ENCODE measurements at places on chromosomes 16 and 17. TPM values are rescaled to one million over a fixed set of nuclear protein-coding genes. Genes with fewer than 3 reads are reported as not detected.

GRCh38 chr16:5580296-5580695 is 482.7 kb upstream of the EEF2KMT start:
- H3K27ac ChIP-seq, result no peak overlapping the region
- H3K4me3 ChIP-seq, result no peak overlapping the region
- H3K4me1 ChIP-seq, result no peaks in the 10 kb centered on the region
- H3K27me3 ChIP-seq, result no peaks in the 10 kb centered on the region

DNA sequence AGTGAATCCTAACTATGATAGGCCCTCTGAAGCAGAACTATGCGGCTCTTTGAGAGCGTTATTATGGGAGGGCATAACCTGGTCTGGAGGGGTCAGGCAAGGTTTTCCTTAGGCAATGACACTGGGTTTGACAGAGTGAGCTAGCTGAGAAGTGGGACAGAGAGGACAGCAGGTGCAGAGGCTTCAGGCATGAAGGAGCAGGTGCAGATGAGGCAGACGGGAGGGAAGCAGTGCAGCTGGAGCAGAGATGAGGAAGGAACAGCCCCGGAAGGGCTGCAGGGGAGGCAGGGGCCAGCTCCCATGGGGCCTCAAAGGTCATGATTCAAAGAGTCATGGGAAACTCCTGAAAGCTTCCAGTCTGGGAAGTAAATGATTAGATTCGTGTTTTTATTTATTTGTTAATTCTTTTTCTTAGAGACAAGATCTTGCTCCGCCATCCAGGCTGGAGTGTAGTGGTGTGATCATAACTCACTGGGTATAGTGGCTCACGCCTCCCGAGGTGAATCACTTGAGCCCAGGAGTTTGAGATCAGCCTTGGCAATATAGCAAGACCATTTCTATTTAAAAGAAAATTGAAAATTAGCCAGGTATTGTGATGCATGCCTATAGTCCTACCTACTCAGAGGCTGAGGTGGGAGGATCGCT is 5.4 kb downstream of the MARCHF10 start:
- no peak overlapping the region for H3K4me3 ChIP-seq
- no peak for DNase-seq
- no peaks in the 10 kb centered on the region for H3K4me1 ChIP-seq
- H3K27me3 ChIP-seq, result no peaks in the 10 kb centered on the region

GRCh38 chr16:72895951-72896350 is 152.0 kb downstream of the ZFHX3 start:
- peaks cover 27% of the 10 kb centered on the region for H3K4me1 ChIP-seq
- H3K36me3 ChIP-seq, result no peaks in the 10 kb centered on the region
- no peaks in the 10 kb centered on the region for H3K27me3 ChIP-seq
- no peak overlapping the region for H3K4me3 ChIP-seq

- H3K27me3 ChIP-seq, result no peaks in the 10 kb centered on the region
- DNase-seq, result no peak
- H3K36me3 ChIP-seq, result peaks cover 11% of the 10 kb centered on the region
- H3K27ac ChIP-seq, result no peak overlapping the region
Measured at GRCh38 chr16:67115639-67116038, 5.9 kb downstream of the PHAF1 start.

- DNase-seq, result no peak
- H3K4me1 ChIP-seq, result no peaks in the 10 kb centered on the region
- H3K27me3 ChIP-seq, result no peaks in the 10 kb centered on the region
- H3K36me3 ChIP-seq, result no peaks in the 10 kb centered on the region
Measured at GRCh38 chr17:73506470-73507435, 137.5 kb downstream of the SDK2 start.

DNA sequence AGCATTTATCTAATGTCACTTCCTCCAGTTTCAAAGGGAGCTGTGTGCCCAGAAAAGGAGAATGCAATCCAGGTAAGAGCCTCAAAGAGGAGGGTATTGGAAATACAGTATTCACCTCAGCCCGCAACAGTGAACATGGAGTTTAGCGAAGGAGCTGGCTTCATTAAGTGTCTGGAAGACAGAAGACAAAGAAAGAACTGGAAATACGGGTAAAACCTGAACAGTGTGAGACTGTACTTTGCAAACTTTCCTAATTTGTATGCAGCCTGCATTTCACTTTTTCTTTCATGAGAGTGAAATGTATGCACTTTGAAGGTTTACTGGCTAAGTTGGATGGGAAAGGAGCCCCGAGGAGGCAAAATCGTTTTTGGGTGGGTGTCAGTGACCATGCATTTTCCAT is 478.4 kb downstream of the HS3ST3B1 start:
- no peaks in the 10 kb centered on the region for H3K4me1 ChIP-seq
- DNase-seq, result no peak
- no peak overlapping the region for H3K4me3 ChIP-seq
- peaks cover 16% of the 10 kb centered on the region for H3K27me3 ChIP-seq
- no peak overlapping the region for H3K27ac ChIP-seq
- no peaks in the 10 kb centered on the region for H3K36me3 ChIP-seq

DNA sequence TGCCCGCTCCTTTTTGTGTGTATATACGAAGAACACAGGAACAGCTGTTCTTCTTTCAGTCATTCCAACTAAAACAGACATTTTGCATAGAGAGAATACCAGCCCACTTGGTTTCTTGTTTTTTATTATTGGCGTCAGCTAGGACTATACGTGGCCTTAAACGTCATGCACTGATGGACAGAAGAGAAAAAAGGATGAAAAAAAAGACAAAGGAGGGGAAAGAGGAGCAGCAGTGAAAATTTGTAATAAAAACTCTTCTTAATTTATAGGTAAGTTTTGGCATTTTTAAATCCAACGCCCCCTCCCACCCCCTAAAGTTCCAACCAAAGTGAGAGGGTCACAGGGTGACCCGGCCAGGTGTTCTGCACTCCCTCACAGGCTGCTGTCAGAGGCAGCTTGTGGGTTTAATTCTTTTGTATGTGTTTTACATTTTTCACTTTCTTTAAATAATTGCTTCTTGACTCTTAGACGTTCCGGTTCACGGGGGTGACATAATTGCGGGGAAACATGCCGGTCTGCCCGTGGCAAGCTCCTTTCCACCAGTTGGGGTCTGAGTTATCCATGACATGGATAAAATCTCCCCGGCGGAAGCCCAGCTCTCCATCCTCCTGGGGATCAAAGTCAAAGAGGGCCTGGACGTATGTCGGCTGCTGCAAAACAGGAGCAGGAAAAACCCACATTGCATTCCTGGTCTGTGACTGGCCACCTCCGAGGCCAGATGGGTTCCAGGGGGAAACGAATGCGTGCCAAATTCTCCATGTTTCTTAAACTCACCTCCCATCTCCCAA is 30.9 kb upstream of the SLC25A19 start:
- no peak for DNase-seq
- H3K27me3 ChIP-seq, result no peaks in the 10 kb centered on the region
- H3K4me3 ChIP-seq, result no peak overlapping the region
- H3K36me3 ChIP-seq, result peaks cover 51% of the 10 kb centered on the region
- no peak overlapping the region for H3K27ac ChIP-seq
- H3K4me1 ChIP-seq, result peaks cover 16% of the 10 kb centered on the region

DNA sequence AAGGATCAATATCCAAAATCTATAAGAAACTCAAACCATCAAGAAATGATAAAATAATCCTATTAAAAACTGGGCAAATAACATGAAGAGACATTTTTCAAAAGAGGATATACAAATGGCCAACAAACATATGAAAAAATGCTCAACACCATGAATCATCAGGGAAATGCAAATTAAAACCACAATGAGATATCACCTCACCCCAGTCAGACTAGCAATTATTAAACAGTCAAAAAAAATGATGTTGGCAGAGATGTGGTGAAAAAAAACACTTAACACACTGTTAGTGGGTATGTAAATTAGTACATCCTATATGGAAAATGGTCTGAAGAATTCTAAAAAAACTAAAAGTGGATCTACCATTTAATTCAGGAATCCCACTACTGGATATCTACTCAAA is 379.0 kb upstream of the SOX9 start:
- H3K27me3 ChIP-seq, result no peaks in the 10 kb centered on the region
- no peaks in the 10 kb centered on the region for H3K4me1 ChIP-seq
- DNase-seq, result no peak
- no peak overlapping the region for H3K4me3 ChIP-seq

DNA sequence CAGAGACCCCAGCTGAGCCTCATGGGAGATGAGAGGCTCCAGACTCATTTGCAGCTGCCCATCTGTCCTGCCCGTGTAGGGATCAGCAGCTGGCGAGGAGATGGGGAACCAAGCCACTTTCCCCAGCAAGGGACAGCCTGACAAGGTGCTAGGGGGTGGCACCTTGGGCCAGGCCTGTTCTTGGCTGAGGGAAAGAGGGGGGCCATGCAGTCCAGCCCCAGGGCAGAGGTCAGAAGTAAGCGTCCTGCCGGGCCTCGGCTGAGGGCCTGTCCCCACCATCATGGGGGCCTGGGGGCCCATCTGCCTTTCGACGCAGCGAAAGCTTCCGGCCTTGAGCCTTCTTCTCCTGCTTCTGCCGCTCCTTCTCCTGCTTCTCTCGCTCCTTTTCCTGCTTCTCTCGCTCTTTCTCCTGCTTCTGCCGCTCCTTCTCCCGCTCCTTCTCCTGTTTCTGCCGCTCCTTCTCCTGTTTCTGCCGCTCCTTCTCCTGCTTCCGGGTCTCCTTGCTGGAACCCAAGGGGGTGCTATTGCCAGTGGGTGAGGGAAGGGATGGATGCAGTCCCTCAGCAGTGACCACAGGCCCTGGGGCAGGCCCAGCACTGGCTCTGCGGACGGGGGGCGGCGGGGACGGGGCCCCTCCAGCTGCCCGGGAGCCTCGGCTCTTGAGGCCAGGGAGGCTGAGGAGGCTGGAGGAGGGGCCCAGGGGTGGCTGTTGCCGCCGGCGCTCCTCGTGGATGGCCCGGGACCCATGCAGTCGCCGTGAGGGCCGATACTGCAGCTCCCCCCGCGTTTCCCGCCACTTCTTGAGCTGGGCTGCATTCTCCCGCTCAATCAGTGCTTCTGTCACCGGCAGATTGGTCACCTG is 2.8 kb upstream of the CD2BP2 start:
- peaks cover 75% of the 10 kb centered on the region for H3K36me3 ChIP-seq
- no peak overlapping the region for H3K27ac ChIP-seq
- no peaks in the 10 kb centered on the region for H3K27me3 ChIP-seq
- H3K4me3 ChIP-seq, result no peak overlapping the region
- DNase-seq, result no peak
- peaks cover 17% of the 10 kb centered on the region for H3K4me1 ChIP-seq

WNK4 gene
- total RNA-seq, result not detected

HELZ gene
- total RNA-seq, result 46.0 TPM

ZNF830 gene
- total RNA-seq, result 9.0 TPM

RNF227 gene
- total RNA-seq, result 0.90 TPM

PPY gene
- total RNA-seq, result not detected

TLCD1 gene
- 1.4 TPM for total RNA-seq

DNAH3 gene
- total RNA-seq, result 3.7 TPM
